ENCODE measurements at places on chromosomes 2 and 18.
A peak's percentile ranks its signal among the peaks of the same experiment; 100 is the strongest.

GRCh38 chr18:54822872-54823845, 5.1 kb upstream of the RAB27B start:
- no peak for DNase-seq

DNA sequence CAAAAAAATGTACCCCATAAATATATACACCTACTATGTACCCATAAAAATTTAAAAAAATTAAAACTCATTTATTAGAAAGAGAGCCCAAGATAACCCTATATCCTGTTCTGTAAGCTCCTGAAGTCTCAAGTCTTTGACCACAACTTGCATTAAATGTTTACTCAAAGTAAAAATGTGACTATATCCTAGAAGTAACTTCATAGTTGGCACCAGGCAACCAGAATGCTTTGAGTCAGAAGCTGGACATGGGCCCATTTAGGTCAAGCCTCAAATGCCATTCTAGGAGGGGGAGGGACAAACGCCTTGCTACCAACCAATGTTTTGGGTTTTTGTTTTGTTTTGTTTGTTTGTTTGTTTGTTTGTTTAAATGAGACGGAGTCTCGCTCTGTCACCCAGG, 9.3 kb upstream of the TBC1D8 start:
- no peak for DNase-seq

DNA sequence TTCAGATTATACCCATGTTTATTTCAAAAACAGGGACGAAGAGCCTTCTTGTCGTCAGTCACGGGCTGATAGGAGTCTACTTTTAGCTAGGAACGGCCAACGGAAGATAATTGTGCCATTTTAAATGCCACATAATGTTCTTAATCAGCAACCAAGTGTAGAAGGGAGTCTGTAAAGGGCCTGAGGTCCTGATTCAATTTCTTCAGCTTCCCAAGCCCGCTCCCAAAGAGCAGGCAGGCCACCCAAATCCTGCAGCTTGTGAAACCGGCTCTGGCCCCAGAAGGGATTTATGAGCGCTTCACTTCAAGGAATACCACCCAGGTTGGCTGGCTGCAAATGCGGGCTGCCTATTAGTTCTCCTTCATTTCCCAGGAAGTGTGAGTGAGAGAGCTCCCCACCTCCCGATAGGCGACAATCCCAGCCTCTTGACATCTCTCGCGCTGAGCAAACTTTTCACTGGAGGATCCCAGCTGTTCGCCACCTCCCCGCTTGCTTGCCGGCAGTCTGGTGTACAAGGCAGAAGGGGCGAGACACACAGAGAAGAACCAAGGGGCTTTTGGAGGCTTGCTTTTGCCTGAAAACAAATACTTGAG, 272.9 kb downstream of the CDH20 start:
- peak; percentile 50 for DNase-seq

GRCh38 chr2:130799295-130799694, 37.4 kb upstream of the ARHGEF4 start:
- DNase-seq = no peak

- DNase-seq = no peak
Measured at GRCh38 chr2:19488009-19488691, 129.7 kb upstream of the OSR1 start.

- DNase-seq = no peak
Measured at GRCh38 chr18:73739098-73739497, 408.5 kb downstream of the FBXO15 start.

GRCh38 chr2:1781291-1782080, 37.2 kb upstream of the PXDN start:
- DNase-seq = no peak

GRCh38 chr2:12262681-12263436, 453.9 kb upstream of the TRIB2 start:
- peak; percentile 41 for DNase-seq

GRCh38 chr2:101430156-101430555, 42.9 kb upstream of the CREG2 start:
- no peak for DNase-seq

DNA sequence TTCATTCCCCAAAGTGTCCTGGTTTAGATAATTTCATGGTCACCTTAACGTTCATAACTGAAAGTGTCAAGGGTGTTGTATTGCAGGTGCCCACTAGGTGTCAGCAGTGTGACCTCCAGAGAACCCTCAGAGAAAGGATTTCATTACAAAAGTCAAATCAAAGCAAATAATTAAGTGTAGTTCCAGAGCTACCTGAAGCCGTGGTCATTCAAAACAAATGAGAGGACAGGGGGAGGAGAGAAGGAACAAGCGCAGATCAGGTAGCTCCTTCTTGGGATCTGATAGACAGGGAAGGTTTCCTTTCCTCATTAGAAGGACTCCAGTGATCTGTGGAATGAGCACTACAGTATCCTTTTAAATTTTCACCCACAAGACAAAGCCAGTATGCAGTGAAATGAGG, at the start of gene SLC9A4:
SLC9A4 (plus strand) TSS at position 207 of the 400 bp plus-strand sequence. CDS start 534 bp downstream, outside the sequence.
- DNase-seq = peak; percentile 40

DNA sequence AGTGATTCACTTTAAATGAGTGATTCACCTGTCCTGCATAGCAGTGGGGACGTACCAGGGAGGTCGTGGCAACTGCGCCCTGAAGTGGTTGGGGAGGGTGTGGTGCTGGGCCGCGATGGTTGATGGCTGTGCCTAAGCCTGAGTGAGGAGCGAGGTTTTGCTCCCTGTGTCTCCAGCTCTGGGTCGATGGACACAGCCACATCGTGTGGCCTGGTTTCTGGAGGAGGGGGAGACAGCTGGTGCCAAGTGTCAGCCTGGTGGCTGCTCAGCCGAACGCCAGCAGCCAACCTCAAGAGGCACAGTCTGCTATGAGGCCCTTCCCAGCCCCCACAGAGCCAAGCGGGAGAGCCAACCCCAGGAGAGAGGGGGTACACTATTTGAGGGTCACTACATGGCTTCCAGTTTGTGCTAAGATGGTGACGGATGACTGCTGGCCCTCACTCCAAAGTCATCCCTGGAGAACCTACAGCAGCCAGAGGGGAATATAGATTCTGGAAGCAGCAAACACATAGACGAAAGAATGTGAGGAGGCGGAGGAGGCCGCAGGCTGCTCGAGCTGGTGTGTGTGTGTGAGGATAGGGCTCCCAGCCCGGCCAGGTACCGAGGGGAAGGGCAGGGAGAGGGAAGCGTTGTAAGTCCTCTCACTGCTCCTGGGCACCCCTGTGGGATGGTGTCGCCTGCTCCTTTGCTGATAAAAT, 58.6 kb upstream of the OTOF start:
- no peak for DNase-seq

DNA sequence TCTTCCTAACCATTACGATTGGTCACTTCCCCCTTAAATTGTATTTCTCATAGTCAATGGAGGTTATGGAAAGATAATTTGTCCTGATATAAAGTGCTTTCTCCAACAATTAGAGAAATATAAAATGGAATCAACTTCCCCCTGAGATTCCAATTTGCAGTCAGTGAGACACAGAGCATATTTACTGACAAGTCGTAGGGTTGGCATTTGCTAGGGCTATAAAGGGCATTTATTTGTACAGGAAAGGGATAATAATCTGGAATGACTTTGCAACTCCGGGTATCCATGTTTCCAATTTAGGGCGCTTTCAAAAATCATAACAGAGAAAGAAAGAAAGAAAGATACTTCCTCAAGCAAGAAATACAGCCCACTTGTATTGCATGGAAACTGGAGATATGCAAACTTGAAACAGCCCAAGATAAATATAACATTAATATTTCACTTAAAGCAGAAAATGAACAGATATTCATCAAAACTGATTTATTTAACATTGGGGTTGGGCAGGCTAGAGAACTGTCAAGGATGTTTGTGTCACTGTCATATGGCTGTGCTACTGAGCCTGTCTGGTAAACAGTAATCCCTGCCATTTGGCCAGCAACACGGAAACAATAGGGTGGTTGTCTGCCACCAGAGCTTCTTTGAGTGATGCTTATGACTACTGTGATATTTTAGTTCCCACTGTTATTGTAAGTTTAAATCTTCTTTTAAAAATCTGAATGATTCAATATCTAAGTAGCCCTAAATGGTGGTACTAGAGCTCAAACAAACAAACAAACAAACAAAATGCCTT, 621.8 kb downstream of the LRP1B start:
- DNase-seq = no peak

DNA sequence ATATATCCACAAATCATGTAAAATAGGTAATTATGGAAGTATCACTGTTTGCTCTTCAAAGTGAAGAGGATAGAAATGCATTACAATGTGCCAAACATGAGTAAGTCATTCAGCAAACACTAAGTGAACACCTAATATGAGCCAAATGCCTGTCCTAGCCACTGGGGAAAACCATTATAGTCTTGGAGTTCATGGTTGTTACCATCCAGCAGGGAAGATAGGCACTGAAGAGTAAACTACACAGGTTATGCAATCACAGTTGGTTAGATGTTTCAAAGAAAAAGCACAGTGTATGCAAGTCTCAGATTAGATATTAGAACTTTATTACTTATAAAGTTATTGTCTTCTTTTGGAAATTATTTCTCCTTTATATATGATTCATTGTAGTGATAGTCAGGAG, 3.9 kb upstream of the SERPINB2 start:
- no peak for DNase-seq

Data from left kidney (tissue), 8 donors.